ENCODE measurements at places on chromosomes 2 and 18.

- no peak for DNase-seq
These were observed 124.6 kb downstream of the NCK2 start for GRCh38 chr2:105869341-105869740.

GRCh38 chr2:1518331-1518803 is 105.1 kb downstream of the TPO start:
- no peak for DNase-seq

GRCh38 chr2:5741242-5741641 is 49.1 kb downstream of the SOX11 start:
- no peak for DNase-seq

- no peak for DNase-seq
These were observed 61.8 kb downstream of the RNF144A start for GRCh38 chr2:6978991-6979390.

DNA sequence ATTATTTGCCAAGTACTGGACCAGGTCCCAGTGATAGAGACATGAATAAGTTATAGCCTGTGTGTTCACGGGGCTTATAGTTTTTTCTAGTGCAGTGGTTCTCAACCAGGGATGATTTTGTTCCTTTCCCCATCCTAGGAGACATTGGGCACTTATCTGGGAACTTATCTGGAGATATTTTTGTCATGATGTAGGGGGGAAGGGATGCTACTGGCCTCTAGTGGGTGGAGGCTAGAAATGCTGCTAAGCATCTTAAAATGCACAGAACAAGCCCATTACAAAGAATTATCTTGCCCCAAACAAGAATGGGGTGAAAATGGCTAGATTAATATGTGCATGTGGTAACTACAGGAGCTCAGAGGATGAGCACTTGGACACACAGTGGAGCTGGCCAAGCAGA is 75.2 kb downstream of the KLHL29 start:
- DNase-seq, result no peak

- DNase-seq, result no peak
These were observed 41.2 kb downstream of the KYNU start for GRCh38 chr2:142918624-142919023.

GRCh38 chr2:68465081-68465916 is 1.8 kb downstream of the FBXO48 start:
- no peak for DNase-seq

DNA sequence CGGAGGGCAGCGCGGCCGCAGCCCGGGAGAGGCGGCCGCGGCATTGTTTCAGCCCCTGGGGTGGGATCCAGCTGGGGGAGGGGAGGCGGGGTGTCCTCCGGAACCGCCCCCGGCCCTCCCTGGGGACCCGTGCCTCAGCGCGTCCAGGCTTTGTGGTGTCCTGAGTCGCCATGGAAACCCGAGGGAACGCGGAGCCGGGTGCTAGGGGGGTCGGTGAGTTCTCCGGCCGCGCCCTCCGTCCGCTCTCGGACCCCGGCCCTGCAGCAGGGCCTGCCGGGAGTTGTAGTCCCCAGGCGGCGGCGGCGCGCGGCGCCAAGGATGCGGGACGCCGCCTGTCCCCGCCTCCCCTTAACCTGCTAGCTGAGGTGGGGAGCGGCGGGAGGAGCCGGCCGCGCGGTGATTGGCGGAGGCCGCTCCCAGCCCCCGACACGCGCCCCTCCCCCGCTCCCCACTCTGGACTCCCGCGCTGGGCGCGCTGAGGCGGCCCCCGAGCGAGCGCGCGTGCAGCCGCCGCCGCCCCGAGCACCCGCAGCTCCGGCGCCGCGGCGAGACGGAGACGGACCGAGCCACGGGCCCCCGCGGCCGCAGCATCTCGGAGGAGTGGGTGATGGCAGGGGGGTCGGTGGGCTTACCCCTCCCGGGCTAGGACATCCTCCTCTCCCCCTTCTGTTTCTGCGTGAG is at the start of gene DPYSL5:
Gene DPYSL5 (plus strand): TSS at position 478 of the 681 bp plus-strand sequence. CDS start 50,368 bp downstream, outside the sequence.
- no peak for DNase-seq

- DNase-seq, result no peak
These were observed 78.3 kb upstream of the FZD5 start for GRCh38 chr2:207847807-207848544.

GRCh38 chr2:108182489-108182888 is 57.3 kb upstream of the SULT1C3 start:
- no peak for DNase-seq

GRCh38 chr2:234678711-234679110 is 181.8 kb upstream of the ARL4C start:
- no peak for DNase-seq

- DNase-seq, result no peak
These were observed 14.9 kb downstream of the LRPPRC start for GRCh38 chr2:43980902-43981301.

DNA sequence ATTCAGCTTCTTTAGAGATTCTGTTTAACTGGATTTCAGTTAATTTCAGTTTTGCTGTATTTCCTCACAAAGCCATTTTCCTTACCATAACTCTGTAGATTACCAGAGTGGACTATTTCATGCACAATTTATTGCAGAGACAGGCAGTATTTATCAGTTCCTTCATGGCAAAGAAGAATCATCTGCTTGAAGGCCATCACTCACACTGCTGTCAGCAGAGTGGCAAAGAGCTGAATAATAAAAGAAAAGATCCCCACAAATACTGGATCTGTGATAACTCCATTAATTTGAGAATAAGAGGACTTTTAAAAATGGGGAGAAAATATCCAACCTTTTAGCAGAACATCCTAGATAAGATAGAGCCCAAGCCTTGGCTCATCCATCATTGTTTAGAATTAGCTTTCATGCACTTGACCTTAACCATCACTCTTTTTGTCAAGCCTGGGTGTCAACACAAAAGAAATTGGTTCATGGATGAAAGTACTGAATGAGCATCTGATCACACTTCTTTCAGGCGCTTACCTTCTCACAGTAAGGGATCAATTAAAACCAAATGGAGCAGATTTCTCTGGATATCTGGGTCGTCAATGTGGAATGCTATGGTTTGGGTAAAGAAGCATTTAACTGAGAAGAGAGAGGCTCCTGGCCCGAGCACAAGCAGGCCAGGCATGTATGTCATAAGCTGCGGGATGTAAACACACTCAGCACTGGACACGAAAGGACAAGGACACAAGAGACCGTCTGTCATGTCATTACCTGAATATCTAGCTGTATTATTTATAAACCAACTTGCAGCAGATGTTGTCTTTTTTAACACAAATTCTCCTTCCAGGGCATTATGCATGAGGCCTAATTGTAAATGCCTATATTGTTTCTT is 376.2 kb downstream of the ZNF521 start:
- DNase-seq, result no peak

- no peak for DNase-seq
These were observed 29.4 kb downstream of the SDC1 start for GRCh38 chr2:20195431-20196033.

- DNase-seq, result no peak
These were observed 1.5 kb downstream of the ACSL3 start for GRCh38 chr2:222862106-222862908.

GRCh38 chr2:108586631-108587030 is 52.4 kb downstream of the LIMS1 start:
- DNase-seq, result no peak

DNA sequence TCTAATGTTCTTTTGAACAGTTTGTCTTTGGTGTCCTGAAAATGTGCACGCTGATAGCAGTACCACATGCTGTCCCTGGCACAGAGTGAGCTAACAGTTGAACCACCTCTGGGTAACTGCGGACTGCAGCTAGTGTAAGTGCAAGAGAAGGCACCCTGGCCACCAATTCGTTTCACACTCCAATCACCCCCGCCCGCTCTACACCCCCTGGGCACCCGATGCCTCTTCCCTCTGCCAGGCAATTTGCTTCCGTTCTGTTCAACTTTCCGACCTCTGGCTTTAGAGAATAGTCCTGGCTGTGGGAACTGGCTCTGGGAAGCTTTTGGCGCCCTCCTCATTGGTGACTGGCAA is 1.4 kb downstream of the DOCK10 start:
- no peak for DNase-seq

- DNase-seq, result no peak
These were observed 2.4 kb downstream of the MTCL1 start for GRCh38 chr18:8707556-8708300.

Measured in GM12864 (cell line).